ENCODE measurements at places on chromosomes 7 and 10. TPM values are rescaled to one million over a fixed set of nuclear protein-coding genes. Genes with fewer than 3 reads are reported as not detected.

Gene TUBB8
- total RNA-seq = 0.32 TPM

Gene ZNF467
- total RNA-seq = 0.23 TPM

Gene CCL26
- not detected for total RNA-seq

Gene SORBS1
- total RNA-seq = 1.2 TPM

Gene FOXI2
- total RNA-seq = not detected

Gene PDGFA
- total RNA-seq = 8.4 TPM

Gene CYP26C1
- total RNA-seq = not detected

Gene SLC13A1
- not detected for total RNA-seq

Gene AMPH
- total RNA-seq = not detected

Gene CACNA2D1
- not detected for total RNA-seq

Gene LRIT1
- not detected for total RNA-seq

DNA sequence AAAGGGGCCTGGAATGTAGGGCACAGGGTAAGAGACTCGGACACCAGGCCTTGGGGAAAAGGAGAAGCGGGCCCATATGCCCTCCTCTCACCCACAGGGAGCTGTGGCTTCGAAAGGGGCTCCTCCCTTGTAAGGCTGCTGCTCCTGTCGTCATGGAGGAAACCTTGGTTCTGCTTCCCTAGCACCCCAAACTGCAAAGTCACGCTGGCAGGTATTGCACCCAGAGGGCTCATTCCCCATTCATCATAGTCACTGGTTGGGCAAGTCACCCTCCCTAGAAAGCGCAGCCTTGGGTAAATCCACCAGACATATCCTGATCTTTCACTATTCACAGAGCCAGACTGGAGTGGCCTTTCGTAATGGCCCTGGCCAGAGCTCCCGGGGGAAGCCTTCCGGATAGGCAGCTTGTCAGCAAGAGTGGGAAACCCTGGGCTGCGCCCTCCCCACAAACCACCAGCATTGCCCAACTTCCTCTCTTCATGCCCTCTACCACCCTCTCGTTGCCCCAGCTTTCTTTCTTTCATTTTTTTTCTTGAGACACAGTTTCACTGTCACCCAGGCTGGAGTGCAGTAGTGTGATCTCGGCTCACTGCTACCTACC is 121.0 kb downstream of the HIP1 start:
- peak; percentile 25 for DNase-seq

GRCh38 chr10:90604636-90605035 is 253.2 kb downstream of the HTR7 start:
- no peak for DNase-seq

DNA sequence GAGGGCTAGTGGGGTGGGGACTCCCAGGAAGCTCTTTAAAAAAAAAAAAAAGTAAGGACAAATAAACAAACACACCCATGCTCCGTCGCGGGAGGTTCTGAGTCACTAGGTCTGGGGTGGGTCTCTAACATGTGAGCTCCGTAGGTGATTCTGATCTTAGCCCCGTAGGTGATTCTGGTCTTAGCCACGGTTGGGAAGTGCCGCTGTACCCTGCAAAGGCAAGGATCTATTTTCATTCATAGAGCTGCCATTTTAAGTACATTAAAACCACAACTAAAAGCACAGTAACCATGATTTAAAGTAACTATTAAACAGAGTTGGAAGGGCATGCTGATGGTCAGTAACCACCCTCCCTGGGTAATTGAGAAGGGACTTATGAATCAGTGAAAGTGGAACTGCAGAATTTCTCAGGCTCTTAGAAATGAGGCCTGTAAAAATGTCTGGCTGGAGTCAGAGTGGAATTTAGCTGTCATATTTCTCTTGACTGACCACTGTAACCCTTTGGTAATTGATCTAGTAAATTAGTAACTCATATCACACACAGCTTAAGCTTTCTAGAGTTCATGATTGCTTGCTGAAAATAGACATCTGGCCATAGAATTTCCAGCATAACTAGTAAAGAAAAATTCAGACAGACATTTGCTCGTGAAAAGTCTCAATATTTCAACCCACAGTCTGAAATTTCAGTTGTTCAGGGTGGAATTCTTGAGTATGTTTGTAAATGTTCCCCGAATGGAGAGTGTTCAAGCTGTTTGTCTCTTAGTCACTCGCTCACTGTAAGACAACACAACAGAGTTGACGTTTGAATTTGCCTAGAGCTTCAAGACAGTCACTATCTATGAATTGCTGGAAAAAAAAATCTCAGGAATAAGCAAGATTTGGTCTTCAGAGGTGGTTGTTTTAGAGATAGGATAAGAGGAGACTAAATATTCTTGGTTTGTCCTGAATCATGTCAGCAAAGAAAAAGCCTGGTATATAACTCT is 34.2 kb upstream of the TCF7L2 start:
- no peak for DNase-seq

GRCh38 chr10:10792681-10793080 is 225.0 kb upstream of the CELF2 start:
- DNase-seq = no peak

DNA sequence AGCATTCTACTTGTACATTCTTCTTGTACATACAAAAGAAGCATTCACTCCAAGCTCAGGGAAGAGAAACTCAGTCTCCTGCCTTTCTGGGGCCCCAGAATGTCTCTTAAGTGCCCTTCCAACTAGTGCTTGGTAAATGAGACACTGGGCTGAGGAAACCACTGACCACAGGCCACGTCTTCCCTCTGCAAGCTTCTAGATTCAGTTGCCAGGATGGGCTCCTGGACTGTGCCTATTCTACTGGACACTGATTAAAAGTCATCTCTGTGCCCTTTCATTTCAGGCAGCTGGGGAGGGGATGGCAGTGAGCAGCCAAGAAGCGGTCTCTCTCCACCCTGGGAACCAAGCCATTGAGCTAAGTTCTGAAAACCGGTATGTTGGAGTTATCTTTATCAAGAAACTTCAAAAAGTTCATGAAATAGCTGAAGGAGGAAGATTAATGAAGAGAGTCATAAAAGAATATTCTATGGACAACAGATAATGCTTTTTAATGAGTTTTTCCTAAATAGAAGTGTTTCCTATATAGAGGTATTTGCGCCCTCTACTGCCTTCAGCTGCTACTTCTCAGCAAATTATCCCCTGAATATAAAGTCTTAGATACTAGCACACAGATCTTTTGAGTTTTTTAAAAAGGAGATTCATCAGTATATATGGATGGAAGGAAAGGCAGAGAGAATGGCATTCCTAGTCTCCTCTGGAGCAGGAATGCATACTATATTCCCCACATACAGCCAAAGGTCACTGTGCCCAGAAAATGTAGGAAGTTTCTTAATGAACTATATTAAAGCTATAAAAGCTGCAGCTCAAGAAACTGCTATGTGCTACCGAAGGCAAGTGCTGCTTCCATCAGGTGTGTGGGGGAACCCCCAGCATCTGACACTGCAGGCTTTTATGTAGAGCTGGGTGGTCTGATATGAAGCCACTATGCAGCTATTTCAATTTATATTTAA is 8.4 kb upstream of the IFIT1B start:
- DNase-seq = no peak

DNA sequence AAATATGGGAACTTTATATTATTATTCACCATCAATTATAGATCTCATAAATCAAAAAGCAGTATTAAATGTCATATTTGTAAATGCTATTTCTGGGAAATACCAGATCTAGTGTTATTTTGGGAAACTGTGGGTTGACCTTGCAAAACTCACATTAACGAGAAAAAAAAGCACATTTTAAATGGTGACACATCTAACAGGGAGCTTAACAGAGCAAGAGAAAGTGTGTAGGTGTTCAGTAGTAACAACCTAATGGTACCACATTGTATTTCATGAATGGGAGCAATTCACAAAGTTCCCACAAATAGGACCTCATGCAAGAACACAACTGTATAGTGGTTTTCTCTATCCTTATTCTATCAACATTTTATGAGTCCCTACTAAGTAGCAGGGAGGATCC is 26.2 kb upstream of the HDAC9 start:
- no peak for DNase-seq

- DNase-seq = no peak
Measured at GRCh38 chr10:90575125-90575524, 282.7 kb downstream of the HTR7 start.

DNA sequence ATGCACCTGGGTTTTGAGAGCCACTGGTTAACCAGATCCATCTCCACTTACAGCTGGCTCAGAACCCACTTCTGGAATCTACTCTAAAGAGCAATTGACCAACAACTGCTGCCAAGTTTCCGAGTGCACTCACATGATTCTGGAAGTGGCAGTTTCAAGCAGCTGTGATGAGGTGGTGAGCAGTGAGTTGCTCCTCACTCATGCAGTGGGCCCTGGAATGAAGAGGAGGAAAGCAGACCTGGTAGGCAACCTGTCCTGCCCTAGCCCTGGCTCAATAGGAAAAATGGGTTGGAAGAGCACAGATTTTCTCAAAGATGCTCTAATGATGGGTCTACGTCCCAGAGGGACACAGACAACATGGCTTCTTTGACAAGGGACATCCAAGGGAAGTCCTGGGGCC is 70.7 kb upstream of the NPY start:
- DNase-seq = no peak

DNA sequence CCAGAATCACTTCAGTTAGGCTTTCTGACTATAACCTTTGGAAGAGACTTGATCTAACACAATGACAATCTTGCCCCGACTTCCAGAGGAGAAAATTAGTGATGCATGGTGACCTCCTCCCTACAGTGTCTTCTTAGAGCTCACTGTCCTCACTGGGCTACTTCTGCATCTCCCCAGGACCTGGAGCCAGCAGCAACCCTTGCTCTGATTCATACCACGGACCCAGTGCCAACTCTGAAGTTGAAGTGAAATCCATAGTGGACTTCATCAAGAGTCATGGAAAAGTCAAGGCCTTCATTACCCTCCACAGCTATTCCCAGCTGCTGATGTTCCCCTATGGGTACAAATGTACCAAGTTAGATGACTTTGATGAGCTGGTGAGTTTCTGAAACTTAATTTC is 12.6 kb downstream of the CPA2 start:
- no peak for DNase-seq

- DNase-seq = no peak
Measured at GRCh38 chr10:69218831-69219230, 1.3 kb upstream of the HKDC1 start.

DNA sequence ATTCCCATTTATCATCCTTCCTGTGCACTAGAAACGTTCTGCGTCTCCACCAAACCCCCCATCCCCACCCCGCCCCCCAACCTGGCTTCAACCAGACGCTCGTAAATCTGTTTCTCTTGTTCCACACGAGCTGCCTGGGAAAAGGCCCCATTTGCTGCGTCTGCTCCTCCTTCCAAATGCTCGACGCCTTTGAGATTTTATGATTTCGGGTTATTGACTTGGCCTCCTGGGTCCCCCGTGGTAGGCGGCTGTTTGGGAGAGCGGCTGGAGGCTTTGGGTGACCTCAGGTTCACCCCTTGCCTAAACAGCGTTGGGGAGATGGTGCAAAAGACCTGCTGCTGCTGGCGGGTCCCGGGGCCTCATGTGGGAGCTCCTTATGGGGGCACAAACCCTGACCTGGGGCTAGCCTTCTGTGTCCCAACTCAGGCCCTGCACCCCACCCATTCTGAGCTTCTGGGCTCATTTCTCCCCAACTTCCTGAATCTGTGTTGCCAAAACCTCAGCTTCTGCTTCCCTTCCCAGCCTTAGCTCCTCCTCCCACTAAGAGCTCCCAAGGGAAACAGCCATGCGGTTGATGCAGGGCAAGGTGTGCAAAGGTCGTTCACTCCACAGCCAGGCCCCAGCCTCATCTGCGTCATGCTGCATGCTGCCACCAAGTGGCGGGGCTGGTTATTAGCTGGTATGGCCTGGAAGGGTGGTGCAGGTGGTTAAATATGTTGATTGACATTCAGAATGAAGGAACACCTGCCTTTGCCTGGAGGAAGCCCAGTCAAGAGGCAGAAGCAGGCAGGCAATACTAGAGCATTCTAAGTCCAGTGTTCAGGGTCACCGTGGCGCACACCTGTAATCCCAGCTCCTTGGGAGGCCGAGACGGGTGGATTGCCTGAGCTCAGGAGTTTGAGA is 49.1 kb upstream of the ELN start:
- peak; percentile 17 for DNase-seq

- no peak for DNase-seq
Measured at GRCh38 chr7:116315293-116315692, 105.0 kb downstream of the TES start.

GRCh38 chr7:16531707-16532106 is 5.1 kb downstream of the LRRC72 start:
- DNase-seq = no peak

GRCh38 chr10:23047201-23048050 is 48.0 kb upstream of the MSRB2 start:
- no peak for DNase-seq

- DNase-seq = no peak
Measured at GRCh38 chr7:19665399-19666008, 43.3 kb downstream of the POLR1F start.

DNA sequence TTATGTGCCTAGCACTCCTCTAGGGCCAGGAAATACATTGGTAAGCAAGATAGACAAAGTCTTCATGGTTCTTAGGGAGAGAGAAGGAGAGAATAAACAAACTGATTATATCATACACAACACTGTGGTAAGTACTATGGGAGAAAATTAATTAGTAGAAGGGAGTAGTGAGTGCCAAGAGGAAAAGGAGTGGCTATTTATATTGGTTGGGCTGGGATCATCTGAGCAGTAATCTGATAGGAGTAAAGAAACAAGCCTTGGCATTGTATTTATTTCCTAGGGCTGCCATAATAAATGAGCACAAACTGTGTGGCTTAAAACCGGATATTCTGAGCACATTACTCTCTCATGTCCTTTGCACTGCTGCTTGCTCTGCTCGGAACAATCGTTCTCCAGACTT is 158.1 kb upstream of the PHF14 start:
- no peak for DNase-seq

GRCh38 chr7:115363916-115364315 is 442.0 kb downstream of the MDFIC start:
- no peak for DNase-seq

DNA sequence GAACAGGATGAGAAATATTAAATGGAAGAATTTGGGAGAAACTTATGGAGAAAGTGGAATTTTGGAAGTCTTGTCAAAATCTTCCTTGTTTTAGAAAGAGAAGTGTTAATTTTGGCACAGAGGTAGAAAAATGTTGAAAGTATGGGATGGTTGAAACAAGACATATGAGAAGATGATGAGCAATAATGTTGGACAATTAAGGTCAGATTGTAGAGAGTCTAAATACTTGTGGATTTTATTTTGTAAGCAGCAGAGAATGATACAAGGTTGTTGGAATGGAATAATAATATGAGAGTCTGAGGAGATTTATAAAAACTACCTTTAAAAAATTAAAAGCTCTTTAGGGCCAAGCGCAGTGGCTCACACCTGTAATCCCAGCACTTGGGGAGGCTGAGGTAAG is 34.6 kb downstream of the PHTF2 start:
- no peak for DNase-seq

GRCh38 chr7:26040085-26040484 is 111.9 kb upstream of the NFE2L3 start:
- DNase-seq = no peak

GRCh38 chr10:104059364-104059763 is 26.3 kb downstream of the COL17A1 start:
- no peak for DNase-seq

GRCh38 chr7:105131890-105132289 is 117.9 kb downstream of the KMT2E start:
- DNase-seq = no peak

Measured in activated naive CD4-positive, alpha-beta T cell treated with anti-CD3 and anti-CD28 coated beads, Interleukin-2, amount 50 U/mL, for 72 hours (primary cell).